ENCODE measurements at places on chromosomes 1 and 21.
A peak's percentile ranks its signal among the peaks of the same experiment; 100 is the strongest.

- DNase-seq = no peak
Measured at GRCh38 chr21:27429710-27430341, 462.9 kb upstream of the ADAMTS5 start.

DNA sequence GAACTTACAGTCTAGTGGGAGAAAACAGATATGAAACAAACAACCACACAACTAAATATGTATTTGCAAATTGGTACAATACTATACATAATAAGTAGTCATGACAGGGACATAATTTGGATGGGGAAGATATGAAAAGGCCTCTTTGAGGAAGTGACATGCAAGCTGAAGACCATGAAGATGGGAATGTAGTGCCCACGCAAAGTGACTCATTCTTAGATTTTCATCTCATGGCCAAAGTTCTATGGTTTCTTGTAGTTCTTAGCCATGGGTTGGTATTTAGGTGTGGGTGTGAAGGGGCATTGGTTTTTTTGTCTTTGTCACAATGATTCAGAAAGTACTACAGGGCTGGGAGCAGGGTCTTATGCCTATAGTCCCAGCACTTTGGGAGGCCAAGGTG is 105.4 kb upstream of the FAM78B start:
- no peak for DNase-seq

DNA sequence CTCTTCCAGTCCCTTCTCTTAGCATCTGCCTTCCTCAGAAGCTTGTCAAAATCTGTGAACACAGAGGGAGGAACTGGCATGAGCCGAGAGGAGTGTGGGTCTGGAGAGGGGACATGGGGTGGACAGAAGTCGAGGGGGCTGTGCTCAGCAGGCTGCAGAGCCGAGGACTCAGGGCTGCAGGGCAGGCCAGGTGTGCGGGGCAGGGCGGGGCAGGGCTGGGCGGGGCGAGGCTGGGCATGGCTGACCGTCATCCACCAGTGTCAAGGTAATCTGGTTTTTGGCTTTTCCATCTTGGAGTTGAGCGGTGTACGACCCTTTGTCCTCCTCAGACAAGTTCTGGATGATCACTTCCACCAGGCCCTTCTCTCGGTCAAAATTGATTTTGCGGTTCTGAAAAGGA is 44.0 kb downstream of the MYOM3 start:
- no peak for DNase-seq

GRCh38 chr21:41630917-41631316 is 123.0 kb upstream of the TMPRSS2 start:
- no peak for DNase-seq

DNA sequence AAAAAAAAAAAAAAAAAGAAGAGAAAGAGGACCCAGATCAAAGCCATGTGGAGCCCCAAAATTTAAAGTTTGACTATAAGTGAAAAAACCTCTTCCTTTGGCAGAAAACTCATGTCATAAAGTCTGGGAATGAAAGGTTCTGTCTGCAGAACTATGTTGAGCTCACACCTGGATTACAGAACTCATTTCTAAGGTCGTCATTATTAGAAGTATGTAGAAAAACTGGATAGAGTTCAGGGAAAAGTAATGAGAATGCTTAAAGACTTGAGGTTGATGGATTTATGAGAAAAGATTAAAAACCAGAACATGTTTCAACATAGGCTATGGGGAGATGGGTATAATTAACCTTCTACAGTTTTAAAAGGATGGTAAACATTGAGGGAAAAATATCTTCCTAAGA is 90.7 kb upstream of the COL11A1 start:
- no peak for DNase-seq

GRCh38 chr1:115062542-115063004 is 26.7 kb downstream of the TSPAN2 start:
- DNase-seq = no peak

DNA sequence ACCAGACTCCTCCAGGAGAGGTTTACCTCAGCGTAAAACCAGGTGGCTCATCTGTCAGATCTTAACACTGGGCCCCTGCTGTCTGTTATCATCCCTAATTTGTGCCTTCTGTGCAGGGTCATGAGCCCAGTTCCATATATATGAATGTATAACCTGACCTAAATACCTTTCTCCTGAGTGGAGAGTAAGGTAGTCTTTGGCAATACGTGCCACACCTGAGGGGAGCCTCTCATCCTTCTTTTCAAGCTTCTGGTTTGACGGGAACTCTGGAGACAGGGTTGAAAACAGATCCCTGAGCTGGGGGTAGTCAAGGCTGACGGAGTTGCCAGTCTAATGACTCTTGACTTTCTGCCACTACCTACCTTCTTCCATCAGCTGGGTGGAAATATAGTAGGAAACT is 4.1 kb downstream of the SFT2D2 start:
- DNase-seq = no peak

- DNase-seq = no peak
Measured at GRCh38 chr1:31584869-31585735, 8.8 kb downstream of the TINAGL1 start.

- no peak for DNase-seq
Measured at GRCh38 chr1:246705368-246705767, 18.8 kb upstream of the SCCPDH start.

GRCh38 chr1:220751111-220751510 is 3.0 kb downstream of the MTARC2 start:
- no peak for DNase-seq

GRCh38 chr1:201578008-201578888 is 39.3 kb downstream of the NAV1 start:
- DNase-seq = no peak

DNA sequence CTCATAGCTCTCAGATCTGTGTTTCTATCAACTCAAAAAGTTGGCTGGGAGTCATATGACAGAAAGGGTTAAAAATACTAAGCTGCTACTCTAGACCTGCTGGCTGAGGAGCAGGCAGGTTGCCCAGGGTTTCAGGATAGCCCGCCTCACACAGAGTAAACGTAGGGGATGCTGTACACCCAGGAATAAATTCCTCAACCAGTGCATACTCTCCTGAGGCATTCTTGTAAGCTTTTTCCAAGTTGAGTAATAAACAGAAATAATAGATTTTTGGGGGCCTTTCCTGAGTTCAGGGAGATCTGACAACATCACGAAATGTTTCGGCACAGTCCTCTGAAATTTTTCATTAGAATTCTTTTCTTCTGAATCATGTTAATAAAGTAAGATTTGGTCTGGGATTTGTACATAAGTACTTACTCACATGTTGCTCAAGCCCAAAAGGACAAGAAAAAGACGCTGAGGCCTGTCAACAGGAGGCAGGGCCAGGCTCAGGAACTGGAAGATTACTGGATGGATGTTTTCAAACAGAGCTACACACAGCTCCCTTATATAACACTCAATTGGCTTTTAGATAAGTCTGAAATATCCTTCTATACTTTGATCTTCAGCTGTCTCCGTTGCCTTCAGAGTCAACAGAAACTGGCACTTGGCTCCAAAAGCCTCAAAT is 41.0 kb downstream of the TGFBR3 start:
- no peak for DNase-seq

- DNase-seq = no peak
Measured at GRCh38 chr1:71377886-71378285, 297.1 kb upstream of the ZRANB2 start.

DNA sequence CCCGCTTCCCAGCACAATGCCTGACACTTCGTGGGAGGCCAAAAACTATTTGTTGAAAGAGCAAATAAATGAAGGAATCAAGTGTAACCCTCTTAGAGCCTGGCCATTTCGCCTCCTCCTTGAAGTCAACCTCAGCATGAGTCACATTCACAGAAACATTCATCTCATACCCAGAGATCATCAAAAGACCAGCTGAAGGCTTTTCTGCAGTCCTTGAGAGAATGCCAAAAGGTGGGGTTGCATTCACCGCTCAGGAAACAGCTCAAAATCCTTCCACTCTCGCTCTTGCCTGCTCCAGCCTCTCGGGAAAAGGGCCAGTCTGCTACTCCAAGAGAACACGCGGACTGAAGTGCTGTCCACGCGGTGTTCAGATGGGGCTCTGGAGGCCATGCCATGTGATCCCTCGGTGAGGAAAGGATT is 90.0 kb downstream of the VWA5B1 start:
- DNase-seq = no peak

DNA sequence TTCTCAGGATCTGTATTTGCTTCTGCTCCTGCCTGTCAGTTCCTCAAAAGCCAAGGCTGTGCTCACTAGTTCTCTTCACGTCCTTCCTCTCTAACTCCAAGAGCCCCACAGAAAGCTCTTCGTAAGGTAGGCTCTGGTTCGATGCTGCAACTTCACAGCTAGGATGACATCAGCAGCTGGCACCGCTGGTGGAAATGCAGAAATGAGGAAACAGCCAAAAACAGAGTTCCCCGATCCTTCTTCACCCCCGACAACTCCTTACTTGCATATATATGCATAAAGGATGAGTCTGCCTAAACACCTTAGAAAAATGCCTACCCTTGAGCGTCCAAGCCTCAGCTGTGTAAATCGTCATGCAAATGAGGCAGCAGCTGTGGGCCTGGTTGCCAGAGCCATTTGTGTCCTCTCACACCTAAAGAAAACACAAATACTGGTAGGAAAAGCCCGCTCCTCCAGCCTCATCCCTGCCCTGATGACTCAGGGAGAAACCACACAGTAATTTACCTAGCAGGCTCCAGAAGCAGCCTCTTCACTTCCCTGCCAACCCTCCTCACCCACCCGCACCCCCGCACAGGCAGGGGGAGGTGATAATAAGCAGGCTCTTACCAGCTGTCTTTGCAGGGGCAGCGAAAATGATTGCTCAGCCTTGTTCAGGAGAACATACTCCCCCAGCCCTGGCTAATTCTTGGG is 28.2 kb downstream of the BATF3 start:
- DNase-seq = no peak

DNA sequence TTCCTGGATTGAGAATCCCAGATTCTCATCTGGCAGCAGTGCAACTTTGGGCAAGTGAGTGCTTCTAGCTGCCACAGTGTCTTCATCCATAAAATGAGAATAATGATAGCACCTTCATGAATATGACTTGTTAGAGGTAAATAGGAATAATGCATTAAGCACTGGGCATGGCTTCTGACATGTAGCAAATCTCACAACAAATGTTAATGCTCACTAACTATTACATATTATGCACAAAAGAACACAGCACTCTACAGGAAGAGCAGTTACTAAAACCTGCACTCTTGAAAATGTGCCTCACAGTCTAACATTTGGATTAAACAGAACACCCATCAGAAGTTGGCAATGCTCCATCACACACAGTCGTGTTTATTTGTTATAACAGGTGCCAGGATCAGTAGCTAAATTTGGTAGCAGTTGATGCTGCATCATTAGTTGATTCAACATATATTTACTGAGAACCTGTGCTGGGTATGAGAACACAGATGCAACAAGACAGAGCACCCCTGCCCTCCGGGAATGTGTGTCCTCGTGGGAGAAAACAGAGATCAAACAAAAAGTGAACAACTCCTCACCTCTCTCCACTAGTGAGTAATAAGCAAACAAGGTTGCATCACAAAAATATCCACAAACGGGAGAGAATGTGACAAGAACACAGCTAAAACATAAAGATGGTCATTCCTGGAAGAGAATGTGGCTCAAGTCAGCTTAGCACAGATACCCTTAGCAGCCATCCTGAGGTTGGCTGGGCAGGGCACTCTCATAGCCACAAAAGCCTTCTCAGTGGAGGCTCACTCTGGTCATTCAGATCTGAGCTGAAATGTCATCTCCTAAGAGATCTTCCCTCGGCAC is 26.2 kb upstream of the LBR start:
- no peak for DNase-seq

DNA sequence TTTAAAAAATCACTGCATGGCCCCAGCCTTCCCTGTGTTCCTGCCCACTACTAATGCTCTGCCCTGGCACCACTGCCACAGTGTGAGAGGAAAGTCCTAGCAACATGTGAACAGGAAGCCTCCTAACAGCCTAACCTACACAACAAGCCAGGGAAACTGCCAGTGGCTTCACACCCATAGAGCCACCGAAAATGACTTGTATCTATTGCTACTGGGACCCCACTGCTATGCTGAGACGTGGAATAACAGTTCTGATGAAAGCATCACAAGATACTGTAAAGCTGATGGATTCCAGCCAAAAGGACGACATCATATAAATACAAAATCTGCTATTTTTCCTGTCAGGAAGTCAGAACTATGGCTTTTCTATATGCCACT is 74.9 kb downstream of the JAK1 start:
- DNase-seq = no peak

- no peak for DNase-seq
Measured at GRCh38 chr1:55348356-55348755, 133.2 kb upstream of the USP24 start.

- DNase-seq = no peak
Measured at GRCh38 chr1:232927830-232928505, 22.4 kb upstream of the NTPCR start.

GRCh38 chr1:225747566-225747965 is 30.1 kb upstream of the SRP9 start:
- DNase-seq = no peak

DNA sequence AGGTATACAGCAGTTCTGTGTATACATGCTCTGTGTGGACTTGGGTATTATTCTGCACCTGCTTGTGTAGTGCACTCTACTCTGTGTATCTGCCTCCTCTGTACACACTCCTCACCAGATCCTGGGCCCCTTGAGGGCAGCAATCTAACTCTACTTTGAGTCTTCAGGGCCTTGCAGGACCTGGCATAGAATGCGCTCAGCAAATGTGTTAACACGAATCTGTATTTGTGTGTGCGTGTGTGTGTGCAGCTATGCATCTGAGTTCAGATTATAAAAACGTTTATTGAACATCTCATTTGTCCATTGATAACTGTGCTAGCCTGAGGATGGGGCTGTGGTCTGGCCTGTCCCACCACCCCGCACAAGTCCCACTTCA is 3.9 kb upstream of the MEF2D start:
- DNase-seq = no peak

DNA sequence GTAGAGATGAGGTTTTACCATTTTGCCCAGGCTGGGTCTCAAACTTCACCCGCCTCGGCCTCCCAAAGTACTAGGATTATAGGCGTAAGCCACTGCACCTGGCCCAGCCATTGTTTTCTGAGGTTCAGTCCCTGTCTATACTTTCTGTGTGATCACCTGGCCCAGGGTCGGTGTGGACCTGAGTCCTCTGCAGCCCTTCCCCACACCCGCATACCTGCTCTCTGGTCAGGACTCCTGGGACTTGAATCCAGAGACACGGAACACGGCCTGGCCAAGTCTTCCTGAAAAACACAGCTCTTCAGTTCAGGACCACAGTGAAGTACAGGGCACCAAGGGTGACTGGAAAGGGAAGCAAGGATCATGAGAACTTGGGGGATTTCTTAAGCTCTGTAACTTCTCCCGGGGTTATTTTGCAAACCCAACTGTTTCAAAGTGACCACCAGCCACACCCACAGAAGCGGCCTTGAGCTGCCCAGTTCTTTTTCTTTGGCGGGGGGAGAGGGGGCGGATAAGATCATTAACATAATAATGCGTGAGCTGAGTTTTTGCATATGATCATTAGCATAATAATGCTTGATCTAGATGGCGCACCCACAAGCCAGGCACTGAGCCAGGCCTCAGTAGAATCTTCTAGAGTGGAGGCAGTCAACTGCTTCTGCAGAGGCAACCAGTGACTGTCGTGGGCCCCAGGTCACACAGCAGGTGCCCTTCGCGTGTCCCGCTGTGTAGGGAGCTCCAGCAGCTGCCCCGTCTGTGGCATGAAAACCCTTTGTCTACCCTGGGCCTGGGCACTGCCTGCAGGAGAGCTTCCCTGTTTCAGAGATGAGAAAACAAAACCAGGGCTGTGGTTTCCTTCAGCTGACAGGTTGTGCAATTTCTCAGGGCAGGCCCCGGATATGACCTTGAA is 1.7 kb upstream of the NADK start:
- DNase-seq = peak; percentile 26

- no peak for DNase-seq
Measured at GRCh38 chr1:234541286-234541975, 62.5 kb upstream of the TARBP1 start.

Measured in hematopoietic multipotent progenitor cell treated with erythropoietin and hydrocortisone succinate and interleukin-3 and kit ligand, for 15 days (in vitro differentiated cells).